Hypothalamus (tissue), 51 donors: ENCODE measurements at places on chromosomes 3 and 15.

- no peak for DNase-seq
Measured at GRCh38 chr3:71930056-71930991, 145.4 kb upstream of the PROK2 start.

- no peak for DNase-seq
Measured at GRCh38 chr15:61229883-61230180, 730 bp upstream of the RORA start.

GRCh38 chr15:80240276-80240675 is 11.7 kb downstream of the CTXND1 start:
- no peak for DNase-seq

DNA sequence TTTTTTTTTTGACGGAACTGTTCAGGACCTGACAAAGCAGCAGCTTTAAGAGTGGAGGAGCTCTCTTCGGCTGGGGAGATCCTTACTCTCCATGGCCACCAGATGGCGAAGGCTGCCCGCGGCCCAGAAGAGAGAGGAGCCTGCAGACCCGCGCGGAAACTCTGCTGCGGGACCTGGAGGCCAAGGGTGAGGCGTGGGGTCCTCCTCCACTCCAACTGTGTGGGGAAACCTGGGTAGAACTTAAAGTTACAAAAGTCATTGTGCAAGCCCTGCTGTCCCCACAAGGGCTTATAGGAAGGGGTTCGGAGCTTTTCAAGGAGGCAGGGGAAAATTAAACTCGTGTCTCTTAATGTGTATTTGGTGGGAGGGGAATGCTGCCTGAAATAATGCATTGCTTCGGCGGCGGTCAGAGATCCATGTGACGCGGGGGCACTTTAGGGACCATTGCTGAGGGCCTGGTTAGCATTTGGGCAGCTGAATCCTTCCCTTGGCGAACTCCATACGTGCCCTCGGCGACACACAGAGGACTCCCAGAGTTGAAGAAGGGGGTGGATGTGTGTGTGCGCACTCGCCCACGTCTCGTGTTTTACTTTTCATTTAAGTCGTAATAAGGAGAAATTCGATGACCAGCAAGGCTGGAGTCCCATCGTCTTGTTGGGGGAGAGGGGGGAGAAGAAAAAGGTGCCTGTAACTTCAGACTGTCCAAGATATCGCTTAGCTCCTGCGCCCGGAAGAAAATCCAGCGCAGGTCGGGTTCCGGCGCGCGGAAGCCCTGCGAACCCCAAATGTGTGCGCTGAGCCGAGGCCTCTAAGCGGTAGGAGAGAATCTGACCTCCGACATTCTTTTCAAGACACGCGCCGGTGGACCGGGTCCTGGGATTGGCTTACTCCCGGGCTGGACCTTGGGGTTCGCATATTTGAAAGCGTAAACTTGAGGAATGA is 9.7 kb downstream of the EOMES start:
- DNase-seq, result peak; percentile 42

DNA sequence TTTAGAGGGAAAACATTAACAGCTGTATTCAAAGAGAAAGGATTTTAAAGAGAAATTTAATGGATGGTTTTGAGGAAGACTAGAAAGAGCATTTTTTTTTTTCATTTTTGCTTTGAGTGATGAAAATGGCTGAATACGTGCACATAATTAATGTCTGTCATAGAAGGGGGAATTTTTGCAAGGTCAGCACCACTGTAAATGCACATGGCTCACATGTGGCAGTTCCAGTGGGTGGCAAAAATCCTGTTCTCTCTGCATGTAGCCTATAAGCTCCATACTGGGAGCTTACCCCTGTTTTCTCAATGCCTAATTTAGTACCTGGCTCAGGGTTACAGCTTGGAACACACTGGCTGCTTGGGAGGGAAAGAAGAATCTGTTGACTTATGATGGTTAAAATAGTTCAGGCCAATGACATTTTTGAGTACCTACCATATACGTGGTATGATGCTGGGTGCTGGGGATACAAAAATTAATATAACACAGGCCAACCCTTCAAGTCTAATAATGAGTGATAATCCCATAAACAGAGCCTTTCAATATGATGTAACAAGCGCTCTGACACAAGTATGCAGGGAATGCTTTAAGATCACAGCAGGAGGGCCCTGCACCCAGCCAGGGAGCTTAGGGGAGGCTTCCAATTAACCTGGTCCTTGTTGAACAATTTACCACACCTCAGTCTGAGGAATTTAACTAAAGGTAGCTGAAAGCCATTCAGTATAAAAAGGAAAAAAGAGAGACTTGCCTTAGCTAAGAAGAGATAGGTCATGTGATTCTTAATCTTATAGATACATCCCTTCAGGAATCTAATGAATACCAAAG is 33.0 kb downstream of the HSPBAP1 start:
- no peak for DNase-seq

DNA sequence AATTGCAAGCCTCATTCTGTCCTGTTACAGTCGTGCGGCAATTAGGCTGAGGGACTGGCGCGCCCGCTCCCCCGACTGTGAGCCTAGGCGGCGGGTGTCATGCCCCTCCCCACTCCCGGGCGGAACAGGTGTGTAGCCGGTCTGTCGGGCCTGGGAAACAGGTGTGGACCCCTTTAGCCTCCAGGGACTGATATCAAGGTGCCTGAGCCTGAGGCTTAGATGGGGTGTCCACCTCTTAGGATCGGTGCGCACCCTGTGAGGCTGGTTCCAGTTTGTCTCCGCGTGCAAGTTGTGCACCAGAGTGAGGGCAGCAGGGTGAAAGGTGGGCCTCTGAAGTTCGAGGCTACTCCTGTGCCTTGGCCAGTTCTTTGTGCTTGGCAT is 686 bp downstream of the VPS8 start:
- no peak for DNase-seq

- no peak for DNase-seq
Measured at GRCh38 chr15:96484830-96485229, 154.3 kb downstream of the NR2F2 start.

DNA sequence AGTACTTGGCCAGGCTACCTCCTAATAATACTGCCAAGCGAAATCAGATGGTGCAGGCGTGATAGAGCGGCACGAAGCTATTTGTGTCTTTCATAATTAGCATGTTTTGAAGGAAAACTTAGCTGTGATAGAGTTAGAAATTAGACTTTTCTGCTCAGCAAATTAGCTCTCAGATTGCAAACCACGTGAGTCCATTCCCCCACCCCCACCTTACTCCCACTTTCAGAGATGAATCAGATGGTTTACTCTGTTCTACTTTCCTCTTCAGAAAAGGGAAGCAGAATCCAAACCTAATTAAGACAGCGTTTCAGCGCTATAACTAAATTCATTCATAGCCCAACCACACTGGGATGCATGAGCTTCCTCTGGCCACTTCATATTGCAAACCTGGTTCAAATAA is 214.6 kb downstream of the SLCO3A1 start:
- no peak for DNase-seq

GRCh38 chr15:101046826-101047225 is 127.7 kb downstream of the LRRK1 start:
- no peak for DNase-seq

DNA sequence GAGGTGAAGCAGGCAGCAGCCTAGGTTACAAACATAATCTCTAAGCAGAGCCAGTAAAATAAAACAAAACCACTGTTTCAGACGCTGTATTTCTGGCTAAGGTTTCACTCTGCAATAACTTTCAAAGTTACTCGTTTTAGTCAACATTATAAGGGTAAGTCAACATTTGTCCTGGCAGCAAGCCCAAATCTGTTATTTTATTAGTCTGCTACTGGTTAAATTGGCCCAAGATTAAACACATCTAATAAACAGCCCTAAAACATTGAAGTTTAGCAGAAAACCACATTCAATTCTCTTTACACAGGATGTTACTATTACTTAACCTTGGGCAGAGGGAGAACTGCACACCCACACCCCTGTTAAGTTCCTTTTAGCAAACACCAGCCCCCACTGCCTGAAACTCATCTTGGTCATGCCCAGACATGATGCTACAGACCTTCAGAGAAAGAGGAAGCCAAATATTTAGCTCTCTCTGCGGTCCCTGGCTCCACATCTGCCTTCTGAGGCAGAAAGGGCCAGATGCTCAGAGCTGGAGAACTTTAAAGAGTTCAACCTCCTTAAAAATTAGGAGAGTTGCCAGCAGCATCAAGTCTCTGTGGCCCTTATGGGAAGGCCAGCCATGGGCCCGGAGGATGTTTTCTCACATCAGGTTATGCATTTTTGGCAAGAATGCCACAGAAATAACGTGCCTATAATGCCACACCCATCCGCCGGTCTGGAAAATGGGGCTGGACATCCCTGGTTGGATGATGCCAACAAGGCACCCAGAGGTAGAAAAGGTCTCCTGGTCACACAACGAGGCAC is 17.9 kb downstream of the ARHGEF3 start:
- DNase-seq, result no peak

DNA sequence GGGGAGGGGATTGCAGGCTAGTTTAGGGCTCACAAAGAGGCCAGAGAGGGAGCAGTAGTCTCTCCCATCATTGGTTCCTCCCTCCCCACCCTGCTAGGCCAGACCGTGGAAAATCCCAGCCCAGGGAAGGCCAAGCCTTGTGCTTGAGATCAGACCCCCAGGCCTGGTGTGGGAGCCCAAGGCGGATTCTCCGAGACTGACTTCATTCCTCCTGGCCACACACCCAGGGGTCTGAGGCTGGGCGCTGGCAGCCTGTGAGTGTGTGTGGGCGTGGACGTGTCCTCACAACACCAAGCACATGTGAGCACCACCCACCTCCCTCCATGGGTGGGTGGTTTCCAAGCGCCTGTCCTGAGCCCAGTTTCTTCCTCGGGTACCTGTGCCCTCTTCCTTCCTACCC is 4.1 kb downstream of the LOXL1 start:
- DNase-seq, result no peak

DNA sequence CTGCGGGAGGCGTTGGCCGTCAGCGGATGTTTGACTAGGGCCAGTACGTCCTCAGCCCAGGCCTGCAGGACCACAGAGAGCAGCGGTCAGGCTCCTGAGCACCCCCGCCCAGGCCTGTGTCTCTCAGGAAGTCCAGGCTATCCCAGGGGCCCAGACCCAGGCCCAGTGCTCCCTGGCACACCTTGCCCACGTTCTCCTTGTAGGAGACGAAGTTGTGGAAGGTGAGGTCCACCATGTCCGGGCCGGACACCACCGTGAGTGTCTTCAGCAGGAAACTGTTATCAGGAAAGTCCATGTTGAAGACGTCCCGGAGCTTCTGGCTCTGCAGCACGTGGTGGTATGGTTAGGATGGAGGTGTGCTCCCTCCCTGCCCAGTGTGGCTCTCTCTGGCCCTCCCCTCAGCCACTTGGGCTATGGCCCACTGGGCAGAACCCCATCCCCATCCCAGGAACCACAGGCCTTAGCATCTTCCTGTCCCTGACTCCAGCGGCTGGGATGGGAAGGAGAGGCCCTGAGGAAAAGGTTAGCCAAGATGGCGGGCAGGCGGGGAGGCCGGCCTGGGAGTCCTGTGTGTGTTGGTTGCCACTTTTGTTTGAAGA is 5.3 kb downstream of the PLCB2 start:
- DNase-seq, result no peak

DNA sequence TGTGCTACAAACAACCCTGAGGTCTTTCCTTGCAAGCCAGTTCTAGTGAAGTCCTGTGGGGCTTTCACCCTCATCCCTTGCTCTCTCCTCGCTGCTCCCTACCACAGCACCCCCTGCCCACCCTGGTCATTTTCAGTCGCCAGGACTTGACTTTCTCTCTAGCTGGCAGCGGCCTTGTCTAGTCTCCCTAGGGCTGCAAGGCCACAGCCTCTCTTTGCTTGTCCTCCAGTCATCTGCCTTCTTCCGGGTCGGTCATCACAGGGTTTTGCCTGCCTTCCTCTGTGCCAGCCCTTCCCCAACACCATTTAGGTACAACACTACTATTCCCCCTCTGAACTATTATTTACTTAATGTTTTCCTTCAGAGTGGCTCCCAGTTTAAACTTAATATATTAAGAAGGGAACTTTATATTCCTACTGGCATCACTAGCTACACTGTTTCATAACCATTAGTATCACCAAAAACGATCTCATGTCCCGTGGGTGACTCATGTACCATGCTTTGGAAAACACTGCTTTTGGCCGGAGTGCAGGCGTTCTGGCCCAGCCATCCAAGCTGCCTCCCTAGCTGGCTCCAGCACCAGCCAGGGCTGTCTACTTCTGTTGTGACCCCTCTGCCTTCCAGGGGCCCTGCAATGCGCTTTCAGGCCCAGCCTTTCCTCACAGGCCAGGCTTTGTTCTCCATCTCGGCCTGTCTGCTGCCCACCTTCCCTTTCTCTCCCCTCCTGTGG is 21.4 kb downstream of the FAH start:
- no peak for DNase-seq

DNA sequence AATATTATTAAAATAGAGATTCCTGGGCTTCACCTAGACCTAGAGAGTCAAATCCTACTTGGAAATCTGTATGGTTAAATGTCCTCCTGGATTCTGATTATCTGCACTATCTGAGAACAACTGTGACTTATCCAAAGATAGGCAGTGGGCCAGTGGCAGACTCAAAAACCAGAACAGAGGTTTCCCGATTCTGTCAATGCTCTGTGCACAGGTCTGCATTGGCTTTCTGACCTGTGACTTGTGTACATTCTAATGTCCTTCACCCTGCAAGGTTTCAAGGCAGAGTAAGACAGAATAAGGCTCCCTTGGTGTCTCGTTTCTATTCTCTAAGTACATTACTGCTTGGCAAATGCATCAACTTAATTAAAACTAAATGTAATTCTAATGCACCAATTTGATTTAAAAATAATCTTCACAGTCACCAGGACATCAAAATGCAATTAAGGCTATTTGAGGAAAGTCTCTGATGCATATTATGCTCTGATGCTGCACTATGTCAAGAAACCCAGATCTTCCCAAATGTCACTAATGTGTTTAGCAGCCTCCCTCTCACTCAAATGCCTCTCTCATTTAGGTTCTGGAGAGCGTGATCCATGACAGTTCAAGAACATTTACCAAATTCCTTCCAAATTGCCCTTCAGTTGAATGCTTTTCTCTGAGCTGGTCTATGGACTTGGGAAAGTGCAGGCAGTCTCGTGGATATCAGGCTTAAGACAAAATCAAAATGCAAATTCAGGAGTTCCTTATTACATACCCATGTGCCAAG is 140.1 kb downstream of the STAC start:
- no peak for DNase-seq

DNA sequence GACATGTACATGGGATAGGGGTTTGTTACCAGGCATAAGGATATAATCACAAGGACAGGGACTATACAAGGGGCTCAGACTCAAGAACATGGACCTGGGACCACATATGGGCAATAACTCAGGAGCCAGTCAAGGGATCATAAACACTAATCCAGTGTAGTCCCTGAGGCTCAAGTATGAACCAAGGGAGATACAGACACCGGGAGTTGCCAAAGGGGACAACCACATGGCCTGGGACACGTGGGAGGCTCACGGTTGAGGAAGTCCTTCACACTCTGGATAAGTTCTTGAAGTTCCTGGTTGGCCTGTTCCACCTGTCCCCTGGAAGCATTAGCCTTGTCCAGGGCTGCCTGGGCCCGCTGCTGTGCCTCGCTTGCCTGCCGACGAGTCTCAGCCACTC is 1.8 kb upstream of the USP19 start:
- no peak for DNase-seq

DNA sequence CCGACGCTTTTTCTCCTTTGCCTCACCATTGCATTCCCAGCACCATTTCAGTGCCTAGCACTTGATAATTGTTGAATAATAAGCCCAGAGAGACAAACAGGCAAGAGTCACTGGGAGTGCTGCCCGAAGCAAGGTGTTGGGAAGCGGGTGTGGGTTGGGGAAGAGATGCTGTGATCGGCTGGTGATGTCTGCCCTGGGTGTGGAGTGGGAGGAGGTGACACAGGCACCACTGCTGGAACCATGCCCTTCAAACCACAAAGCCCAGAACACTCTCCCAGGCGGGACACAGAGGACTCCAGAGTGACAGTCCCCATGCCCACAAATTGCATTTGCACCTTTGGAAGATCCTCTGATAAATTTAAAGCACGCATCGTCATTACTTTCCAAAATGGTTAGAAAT is 148.2 kb downstream of the CHSY1 start:
- no peak for DNase-seq
